WTC11 (cell line): ENCODE measurements at places on chromosomes 13 and 19.

- no peak for DNase-seq
These were observed 121.2 kb downstream of the PDS5B start for GRCh38 chr13:32707471-32707870.

DNA sequence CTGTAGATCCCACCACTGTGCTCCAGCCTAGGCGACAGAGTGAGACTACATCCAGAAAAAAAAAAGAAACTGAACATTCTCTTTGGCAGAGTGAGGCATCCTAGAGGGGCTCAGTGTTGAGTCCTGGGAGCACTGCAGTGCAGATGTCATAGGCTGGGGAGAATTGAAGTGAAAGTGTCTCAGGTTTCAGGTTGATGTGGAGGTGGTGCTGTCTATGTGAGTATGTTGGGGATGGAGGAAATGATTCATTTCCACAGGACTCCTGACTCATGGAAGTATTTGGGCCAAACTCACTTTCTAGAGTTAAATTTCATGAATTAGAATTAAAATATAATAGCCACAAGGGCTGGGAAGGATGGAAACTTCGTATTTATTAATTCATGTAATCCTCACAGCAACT, 134.4 kb upstream of the TSC22D1 start:
- DNase-seq = no peak

DNA sequence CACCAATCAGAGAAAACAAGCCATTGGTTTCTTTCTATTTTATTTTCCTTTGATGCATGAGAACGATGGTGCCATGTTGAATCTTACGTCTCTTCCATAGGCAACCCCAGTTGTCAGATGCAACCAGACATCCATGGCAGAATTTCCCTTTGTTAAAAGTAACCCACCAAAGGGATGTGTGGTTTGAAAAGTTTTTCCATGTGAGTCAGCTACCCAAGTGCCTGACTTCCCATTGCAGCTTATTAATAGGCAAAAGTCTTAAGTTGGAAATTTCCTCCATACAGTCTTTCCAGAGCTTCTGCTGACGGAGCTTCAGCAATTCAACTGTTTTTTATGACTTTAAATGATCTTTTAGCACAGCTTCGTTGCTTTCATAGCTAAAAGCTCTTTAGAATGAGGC, 73.8 kb upstream of the FAM216B start:
- no peak for DNase-seq

DNA sequence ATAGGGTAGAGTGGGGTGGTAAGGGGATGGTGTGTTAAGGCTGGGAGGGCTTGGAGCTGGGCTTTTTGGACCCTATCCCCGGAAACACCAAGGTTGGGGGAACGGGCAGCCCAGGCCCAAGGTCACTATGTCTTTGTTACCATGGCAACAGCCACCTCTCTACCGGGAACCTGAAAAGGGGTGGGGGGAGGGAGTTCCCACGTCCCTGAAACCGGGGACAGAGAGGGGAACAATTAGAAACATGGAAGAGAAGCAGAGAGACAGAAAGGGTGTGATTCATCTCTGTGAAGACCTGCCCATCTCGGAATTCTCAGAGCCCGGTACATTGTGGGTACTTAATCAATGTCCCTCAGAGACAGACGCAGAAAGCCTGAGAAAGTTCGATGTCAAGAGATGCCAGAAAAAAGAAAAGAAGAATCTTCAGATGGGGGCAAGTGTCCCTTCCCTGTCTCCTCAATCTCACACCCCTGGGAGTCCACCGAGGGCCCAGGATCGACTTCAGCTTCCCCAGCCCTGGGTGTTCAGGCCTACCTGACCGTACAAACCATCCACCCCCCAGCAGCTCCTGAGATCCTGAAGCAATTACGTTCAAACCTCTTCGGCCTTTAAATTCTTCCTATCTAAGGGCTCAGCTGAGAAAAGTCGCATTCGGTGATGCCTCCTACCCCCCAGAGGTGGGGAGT, 6.8 kb upstream of the LRFN1 start:
- DNase-seq = no peak

DNA sequence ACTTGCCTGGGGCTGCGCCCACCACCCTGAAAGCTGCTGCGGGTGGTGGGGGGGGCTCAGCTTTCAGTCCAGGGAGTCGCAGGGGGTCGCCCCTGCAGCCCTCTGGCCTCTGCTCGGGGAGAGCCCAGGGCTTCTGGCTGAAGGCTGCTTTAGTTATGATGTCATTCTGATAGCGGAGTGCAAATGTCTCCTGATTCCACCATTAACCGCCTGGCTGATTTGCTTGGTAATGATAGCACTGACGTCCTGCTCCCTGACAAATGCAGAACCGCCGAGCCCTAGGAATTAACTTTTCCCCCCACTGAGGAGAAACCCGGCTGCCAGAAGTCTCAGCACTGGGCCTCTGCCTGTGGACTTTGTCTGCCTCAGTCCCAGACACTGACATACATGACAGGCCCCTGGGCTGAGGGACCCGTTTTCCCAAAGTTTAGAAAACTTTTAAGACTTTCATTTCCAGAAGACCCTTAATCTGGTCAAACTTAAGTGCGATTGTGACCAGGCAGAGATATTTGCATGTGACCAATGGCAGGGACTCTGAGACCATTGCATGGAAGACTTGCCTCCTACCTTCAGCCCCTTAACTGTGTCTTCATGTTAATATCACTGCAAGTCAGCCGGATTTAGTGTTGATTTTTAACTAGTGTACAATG, 142.5 kb upstream of the ZNF536 start:
- DNase-seq = no peak

DNA sequence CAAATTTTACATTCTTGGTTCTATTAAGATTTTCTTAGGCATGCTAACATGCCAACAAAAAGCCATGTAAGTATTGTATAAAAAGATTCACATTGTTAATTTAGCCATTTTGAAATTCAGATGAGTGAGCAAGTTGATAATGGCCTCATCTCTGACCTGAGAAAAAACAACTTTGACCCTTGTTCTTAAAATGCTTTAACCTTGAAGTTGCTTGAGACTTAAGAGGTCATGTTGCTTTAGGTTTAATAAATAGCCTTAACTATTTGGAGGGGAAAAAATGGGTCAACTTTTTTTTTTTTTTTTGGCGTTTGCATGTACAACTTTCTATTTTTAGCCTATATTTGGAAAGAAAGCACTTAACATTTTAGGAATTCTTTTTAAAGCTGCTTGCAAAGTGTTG, 6.0 kb downstream of the MIR17HG start:
- no peak for DNase-seq

- no peak for DNase-seq
These were observed 1099.7 kb downstream of the DIAPH3 start for GRCh38 chr13:59064042-59064441.

GRCh38 chr13:74129500-74130191, 4.6 kb downstream of the KLF12 start:
- DNase-seq = no peak

DNA sequence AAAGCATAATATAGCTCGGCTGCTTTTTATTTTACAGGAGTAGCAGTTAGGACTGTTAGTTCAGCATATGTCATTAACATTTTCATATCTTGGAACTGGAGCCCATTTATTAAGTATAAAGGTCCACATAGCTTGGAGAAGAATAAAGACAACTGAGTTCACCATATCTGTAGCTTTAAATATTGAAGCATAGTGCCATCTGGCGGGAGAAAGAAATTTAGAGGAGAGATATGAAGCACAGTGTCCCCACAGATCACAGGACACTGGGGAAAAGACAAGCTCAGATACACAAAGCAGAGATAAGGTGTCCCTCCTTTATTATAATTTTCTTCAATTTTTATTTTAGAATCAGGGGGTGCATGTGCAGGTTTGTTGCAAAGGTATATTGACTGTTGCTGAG, 104.7 kb upstream of the FREM2 start:
- DNase-seq = no peak

- no peak for DNase-seq
These were observed 60.6 kb downstream of the LRCH1 start for GRCh38 chr13:46613409-46614049.

DNA sequence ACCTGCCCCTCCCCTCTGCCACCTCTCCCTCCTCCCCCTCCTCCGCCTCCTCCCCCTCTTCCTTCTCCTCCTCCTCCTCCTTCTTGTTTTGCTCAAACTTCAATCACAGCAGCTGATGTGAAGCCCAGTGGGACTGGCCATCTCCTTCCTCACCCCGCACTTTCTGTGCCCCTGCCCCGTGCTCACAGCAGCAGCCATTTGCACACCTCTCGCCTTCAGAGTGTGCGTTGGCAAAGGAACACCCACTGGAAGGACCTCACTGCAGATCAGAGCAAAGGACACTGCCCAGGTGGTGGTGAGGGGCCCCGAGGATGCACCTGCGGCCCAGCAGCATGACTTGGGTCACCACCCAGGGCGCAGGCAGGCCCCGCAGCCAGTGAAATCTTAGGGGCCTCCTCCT, 98.8 kb downstream of the SOX1 start:
- no peak for DNase-seq

GRCh38 chr13:46903748-46904147, 6.9 kb upstream of the HTR2A start:
- DNase-seq = no peak

DNA sequence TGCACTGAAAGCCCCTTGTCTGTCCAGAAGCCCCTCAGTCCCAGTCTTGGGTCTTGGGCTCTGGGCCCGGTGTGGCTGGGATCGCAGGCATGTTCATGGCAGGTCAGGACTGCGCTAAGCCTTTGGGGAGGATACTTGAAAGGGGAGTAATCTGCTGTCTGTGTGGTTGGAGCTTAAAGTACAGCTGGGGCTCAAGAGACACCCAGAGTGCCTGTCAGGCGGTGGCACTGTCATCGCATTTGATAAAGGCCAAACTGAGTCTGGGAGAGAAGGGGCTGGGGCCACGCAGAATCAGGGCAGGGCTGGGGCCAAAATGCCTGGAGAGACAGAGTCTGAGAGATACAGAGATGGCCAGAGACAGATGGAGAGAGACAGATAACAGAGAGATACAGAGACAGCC, 4.2 kb upstream of the CILP2 start:
- no peak for DNase-seq

DNA sequence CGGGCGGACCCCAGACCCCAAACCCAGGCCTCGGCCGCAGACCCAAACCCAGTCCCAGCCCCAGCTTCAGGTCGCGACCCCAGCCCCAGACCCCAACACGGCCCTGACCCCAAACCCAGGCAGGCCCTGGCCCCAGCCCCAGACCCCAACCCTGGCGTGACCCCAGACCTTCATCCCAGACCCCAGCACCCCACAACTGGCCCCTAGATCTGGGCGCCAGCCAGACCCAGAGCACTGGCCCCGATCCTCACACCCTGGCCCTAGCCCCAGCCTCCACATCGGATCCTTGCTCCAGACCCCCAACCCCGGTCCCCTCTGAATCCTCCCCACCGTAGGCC, 7.5 kb downstream of the MBD3 start:
- no peak for DNase-seq

- DNase-seq = no peak
These were observed 108.7 kb downstream of the DPF1 start for GRCh38 chr19:38115271-38115802.

- DNase-seq = peak; percentile 6
These were observed 13.9 kb downstream of the TFDP1 start for GRCh38 chr13:113598481-113598880.

DNA sequence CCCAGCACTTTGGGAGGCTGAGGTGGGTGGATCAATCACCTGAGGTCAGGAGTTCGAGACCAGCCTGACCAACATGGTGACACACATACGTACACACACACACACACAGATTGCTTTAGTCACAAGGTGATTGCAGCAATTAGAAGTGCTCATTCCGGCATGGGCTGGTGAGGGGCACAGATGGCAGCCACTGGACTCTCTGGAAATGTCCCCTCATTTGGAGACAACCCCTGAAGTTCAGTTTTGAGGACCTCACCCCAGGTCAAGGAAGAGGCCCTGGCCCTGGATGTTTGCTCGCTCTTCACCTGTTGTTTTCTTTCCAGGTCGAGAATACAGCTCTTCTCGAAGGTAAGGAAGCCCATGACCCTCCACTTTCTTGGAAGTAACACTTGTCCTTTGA, 6.1 kb downstream of the ZNF296 start:
- no peak for DNase-seq

- no peak for DNase-seq
These were observed 3.2 kb downstream of the NFIC start for GRCh38 chr19:3369337-3370213.

GRCh38 chr19:42287017-42287826, 14.7 kb upstream of the PRR19 start:
- no peak for DNase-seq

DNA sequence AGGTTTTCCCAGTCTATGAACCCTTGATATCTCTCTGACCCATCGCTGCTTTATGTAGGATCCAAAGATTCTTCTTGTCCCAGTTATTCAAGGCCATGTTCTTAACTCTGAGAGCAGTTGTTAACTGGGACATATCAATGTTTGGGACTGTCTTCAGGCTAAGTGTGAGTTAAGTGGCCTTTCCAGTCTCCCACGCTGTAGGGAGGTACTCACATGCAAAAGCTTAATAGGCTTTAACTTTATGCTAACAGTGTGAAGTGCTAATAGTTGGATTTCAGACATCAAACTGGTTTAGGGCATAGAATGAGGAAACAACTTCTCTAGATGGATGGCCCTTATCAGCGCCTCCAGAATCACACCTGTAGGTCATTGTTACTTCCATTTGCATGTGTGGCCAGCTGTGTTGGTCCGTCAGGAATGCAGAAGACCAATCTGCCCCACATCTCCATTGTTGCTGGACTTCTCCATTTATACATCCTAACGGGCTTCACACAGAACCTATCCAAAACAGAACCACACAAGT, 104.7 kb upstream of the MBNL2 start:
- no peak for DNase-seq

GRCh38 chr13:112700291-112701060, 10.6 kb downstream of the ATP11A start:
- peak; percentile 8 for DNase-seq

- DNase-seq = no peak
These were observed 1306.9 kb downstream of the UQCRFS1 start for GRCh38 chr19:27906081-27906480.

DNA sequence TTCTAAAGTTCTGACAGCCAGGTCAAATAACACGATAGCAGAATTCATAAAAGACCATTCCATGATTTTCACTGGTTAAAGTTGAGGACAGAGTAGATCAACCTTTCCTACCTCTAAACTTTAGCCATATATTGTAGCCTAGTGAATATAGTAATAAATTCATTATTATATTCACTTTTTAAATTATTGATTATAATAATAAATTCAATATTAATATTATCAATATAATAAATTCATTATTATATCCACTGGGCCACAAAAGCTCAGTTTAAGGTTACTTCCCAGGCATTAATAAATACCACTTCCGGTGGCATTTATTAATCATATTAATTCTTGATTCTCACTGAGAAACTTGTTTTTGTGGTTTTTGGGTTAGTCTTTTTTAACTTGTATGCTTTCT, 85.7 kb upstream of the GPC6 start:
- no peak for DNase-seq

GRCh38 chr13:23541221-23541824, 28.9 kb upstream of the TNFRSF19 start:
- no peak for DNase-seq

- DNase-seq = no peak
These were observed 31.4 kb downstream of the NALCN start for GRCh38 chr13:101384929-101385328.

DNA sequence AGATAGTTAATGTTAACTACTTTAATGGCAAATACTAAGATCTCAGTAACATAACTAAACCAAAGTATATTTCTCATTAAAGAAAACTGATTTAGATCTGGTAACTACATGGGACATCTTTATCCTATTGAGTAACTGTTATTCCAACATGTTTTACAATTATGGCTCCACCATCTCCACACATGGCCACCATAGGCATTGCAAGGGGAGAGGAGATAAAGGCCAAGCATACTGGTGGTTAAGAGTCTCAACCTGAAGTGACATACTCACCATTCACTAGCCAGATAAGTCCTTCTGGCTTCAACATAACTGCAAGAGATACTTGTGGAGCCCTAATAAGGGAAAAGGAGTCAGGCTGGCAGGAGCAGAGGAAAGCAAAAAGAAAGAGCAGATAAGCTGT, 1586.4 kb upstream of the SPRY2 start:
- no peak for DNase-seq
